T follicular helper cell (primary cell): ENCODE measurements at places on chromosomes 11 and 22.

GRCh38 chr11:127996825-127997224 is 590.5 kb downstream of the ETS1 start:
- no peak for DNase-seq

DNA sequence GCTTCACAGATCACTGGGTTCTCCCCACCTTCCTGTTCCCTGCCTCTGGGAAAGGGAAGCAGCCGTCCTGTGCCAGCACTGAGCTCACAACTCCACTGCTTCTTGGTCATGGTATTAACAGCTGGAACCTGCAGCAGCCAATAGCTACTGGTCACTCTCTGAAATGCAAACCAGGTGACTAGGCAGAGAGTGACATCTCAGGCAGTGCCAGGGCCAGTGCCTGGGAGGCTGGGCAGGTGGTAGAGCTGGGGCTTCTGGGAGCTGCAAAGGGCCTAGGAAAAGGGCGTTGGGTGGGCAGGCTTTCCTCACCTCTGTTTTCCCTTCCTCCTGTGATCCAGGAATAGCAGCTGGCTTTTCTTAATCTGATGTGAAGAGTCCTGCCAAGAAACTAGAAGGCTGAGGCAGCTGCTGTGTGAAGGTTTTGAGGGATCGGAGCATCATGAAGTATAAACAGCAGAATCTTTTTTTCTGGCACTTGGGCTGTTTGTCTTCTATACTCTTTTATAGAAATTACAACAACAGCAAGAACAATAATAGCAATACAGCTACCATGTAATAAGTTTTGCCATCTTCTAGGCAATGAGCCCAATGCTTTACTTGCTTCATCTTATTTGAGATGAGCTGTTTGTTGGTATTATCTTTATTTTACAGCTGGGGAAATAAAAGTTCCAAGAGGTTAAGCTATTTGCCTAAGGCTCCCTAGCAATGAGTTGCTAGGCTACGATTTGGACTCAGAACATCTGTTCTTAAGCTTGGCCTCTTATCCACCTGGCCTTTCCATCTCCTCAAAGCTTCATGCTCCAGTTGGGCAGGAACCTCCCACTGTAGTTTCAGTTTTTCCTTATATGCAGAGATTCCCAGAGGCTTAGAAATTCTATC is 22.0 kb upstream of the CD44 start:
- no peak for DNase-seq

- DNase-seq = no peak
These were observed 4.2 kb upstream of the MPEG1 start for GRCh38 chr11:59216641-59217564.

- DNase-seq = no peak
These were observed 3.6 kb upstream of the MAPK8IP1 start for GRCh38 chr11:45881708-45882368.

- no peak for DNase-seq
These were observed 1.4 kb downstream of the CELSR1 start for GRCh38 chr22:46535876-46536536.

- no peak for DNase-seq
These were observed 15.0 kb upstream of the LDLRAD3 start for GRCh38 chr11:35928688-35929395.

DNA sequence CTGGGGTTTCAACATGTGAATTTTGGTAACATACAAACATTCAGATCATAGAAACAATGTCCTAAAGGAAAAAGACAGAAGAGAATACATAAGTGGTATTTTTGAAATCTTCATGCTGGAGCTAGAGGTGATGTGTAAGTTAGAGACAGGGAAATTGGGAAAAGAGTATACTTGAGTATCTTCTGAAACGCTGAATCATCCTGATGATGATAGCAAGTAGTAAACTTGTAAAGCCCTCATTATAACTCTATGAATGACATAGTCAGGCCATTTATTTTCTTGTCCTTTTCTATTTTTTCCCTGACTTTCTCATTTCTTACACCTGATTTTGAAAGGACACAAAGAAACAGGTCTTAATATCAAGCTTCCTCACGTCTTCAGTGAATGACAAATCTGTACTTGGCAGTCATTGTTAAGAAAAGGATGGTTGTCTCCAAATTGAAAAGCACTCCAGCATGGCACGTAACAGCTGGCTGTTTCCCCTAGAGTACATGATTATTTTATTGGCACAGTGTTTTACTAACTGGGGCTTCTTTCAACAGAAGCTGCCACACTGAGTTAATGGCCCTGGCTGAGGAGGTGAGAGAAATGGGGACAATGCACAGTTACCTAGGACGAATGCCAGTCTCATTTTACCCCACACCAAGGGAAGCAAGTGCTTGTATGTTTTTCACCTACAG is 140.7 kb upstream of the CTSC start:
- DNase-seq = no peak

- no peak for DNase-seq
These were observed 5.4 kb downstream of the SCARF2 start for GRCh38 chr22:20432244-20432686.

GRCh38 chr11:14420223-14420622 is 61.2 kb upstream of the RRAS2 start:
- no peak for DNase-seq

DNA sequence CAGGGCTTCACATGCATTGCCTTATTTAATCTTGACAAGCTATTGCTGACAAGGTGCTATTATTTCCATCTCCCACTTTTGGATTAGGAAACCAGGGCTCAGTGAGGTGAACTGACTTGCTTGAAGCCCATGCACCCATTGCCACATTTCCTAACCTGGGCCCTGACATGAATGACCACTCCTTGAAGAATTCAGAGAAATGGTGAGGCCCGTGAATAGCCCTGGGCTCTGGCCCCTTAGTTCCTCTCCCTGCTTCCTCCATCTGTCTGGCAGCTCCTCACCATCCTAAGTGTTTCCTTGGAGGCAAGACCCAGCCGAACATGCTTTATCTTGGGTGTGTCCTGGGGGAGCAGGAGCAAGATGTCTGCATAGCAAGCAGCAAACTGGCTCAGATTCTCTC is 56.1 kb upstream of the NECTIN1 start:
- no peak for DNase-seq

DNA sequence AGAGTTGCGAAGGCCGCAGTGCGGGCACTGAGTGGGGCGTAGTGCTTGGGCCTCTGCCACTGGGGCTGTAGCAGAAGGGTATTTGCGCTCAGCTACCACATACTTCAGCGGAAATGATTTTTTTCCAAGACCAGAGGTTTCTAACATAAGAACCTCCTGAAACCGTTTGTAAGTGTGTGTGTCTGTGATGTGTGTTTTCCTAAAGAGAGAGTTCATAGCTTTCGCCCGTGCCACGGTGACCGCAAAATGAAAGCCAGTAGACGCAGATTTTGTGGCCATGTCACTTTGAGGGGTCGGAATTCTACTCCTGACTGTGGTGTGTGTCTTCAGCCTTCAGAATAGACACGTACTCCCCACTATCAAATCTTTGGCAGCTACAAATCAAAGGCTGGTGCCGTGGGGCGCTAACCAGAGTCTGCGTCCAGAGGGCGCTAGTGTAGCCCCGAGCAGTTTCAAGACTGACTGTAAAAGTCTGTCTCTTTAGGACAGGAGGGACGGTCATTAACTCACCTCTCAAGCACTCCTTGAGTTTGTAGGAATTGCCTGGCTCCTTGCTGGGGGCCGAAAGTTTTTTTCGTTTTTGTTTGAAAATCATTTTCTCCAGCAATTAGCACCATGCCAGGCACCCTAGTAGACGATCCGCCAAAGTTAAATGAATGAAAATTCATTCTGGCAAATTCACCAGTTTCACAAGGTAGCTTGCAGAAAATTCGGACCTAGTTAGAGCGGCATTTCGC is 2.5 kb upstream of the CALCA start:
- peak; percentile 26 for DNase-seq

DNA sequence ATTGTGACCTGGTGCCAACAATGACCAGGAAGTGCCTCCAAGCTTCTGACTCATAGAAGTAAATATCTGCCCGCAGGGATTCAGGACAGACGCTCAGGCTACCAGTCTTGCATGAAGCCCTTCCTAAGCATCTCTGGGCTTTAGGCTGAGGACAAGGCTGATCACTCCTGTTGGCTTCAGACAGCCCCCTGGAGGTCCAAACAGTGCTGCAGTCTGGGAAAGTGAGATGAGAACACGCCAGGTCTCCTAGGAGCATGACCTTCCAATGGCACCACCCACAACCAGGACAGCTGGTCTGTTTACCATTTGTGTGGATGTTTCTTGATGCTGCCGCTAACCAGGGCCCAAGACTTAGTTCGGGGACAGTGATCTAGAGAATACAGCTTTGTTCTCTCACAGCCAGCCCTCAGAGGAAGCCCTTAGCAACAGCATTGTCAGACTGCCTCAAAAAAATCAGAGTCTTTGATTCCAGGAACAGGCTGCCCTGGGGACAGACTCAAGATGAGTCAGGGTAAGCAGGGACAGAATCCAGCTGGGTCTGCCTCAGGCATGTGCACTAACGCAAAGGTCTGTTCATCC is 111.2 kb downstream of the ZNF280B start:
- no peak for DNase-seq

- DNase-seq = peak; percentile 85
These were observed 16.0 kb downstream of the TRPM5 start for GRCh38 chr11:2428322-2428795.

DNA sequence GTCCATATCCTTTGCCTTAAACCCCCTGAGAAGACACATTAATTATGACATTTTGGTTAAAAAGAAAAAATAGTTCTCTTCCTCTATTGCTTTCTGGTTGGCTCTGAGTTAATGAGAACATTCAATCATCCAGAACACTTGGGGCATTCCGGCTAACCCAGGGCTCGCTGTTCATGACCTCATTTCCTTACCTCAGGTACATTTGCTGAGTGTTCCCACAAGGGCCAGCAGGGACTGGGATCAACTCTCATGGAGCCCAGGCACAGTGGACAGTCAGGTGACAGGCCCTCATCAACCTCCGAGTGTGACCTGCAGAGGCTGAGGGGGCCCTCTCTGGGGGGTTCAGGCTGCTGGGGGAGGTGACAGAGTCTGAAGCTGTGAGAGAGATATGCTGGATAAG is 98.9 kb downstream of the MYO18B start:
- no peak for DNase-seq

DNA sequence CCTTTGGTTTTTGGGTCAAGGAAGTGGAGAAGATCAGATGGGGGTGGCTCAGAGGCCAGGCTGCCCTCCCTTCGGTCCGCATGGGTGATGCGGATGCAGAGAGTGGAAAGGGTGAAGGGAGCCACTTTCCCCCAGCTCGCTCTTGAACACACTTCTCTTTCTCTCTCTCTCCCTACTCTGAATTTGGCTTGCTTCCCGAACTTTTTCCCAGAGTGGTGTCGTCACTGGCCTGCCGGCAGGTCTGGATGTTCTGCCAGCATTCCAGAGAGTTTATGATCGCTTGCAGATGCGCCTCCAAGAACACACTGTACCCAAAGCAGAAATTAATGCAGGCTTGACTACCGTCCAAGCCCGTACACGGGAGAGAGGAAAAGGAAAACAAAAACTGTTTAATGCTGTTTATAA is 103.2 kb downstream of the ZBTB16 start:
- DNase-seq = no peak

DNA sequence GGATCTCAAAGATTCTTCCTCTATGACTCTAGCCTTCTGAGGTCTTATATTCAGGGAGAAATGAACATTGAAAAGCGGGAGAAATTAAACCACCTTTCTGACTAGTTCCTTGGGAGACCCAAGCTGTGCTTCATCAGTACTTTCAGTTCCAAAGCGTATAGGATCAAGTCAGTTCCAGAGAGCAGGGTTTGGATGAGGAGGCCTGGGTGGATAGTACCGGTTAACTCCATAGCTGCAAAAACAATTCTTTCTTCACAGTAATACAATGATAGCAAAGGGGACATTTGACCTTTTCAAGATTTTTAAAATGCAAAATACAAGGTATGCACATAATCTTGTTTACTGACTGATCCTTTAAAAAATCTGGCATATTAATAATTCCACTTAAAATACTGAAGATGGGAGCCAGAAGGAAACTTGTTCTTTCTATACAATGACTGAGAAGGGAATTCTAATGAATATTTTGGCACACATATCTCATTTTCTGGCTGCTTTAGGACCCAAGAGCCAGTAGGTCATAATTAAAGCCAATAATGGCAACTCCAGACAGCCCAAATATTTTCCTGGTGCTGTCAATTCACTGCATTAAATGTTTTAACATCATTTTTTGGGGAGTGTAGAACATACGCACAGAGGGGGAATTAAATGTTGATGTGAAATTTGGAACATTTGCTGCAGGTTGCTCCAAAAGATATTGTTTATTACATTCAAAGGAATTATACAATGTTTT is 16.0 kb downstream of the ADM start:
- DNase-seq = no peak

- DNase-seq = peak; percentile 14
These were observed 642 bp upstream of the PIK3C2A start for GRCh38 chr11:17208257-17208999.

DNA sequence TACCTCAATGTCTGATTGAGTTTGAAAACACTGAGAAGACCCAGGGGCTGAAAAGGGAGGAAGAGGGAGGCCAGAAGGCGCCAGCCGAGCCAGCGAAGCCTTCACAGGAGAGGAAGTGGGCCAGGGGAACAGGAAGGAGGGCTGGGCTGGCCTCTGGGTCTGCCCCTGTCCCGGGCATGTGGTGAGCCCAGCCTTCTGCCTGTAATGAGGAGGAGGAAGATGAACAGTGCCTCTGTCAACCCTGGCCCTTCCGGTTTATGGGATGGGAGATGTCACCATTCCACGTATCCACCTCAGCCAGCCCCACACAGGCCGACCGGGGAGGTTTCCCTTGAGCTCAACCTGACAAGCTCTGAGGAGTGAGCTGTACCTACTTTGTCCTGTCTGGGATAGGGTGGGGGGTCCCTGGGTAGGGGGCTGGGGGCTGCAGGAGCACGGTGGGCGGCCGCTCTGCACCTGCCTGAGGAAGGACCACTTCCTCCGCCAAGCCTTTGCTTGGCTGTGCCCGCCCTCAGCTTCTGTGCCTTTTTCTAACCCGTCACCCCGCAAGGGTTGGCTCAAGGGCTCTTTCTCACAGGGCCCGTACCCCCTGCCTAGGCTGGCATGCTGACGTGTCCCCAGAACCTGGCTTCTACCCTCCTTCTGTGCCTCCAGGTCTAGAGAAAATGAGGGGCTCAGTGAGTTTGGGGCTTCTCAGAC is 2.0 kb downstream of the PARVG start:
- no peak for DNase-seq

DNA sequence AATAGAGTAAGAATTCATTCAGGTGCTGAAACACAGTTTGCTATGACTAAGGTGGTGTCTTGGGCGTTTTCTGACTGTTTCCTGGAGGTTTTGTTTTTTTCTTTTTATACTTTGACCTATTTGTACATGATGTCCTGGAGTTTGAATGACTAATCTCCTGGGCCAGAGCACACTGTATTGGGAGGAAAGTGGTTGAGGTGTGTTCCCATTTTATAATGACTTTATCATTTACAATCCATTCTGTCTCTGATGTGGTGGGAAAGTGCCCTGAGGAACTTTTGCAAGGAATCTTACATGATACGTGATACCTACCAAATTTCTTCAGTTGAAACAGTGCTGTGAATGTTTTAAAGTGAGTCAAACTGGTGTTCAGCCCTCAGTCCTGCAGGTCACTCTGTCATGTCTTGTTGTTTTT is 80.8 kb downstream of the TNRC6B start:
- DNase-seq = no peak
